ENCODE measurements at places on chromosomes 6 and 20. TPM values are rescaled to one million over a fixed set of nuclear protein-coding genes. Genes with fewer than 3 reads are reported as not detected.
A peak's percentile ranks its signal among the peaks of the same experiment; 100 is the strongest.

- no peaks in the 10 kb centered on the region for H3K27me3 ChIP-seq
- no peak overlapping the region for H3K4me3 ChIP-seq
- peak overlapping the region; percentile 89 for H3K27ac ChIP-seq
- no peaks in the 10 kb centered on the region for H3K36me3 ChIP-seq
Observed at GRCh38 chr6:166389119-166389518, 6.4 kb upstream of the MPC1 start.

- H3K27me3 ChIP-seq = peaks cover 2% of the 10 kb centered on the region
- no peak for DNase-seq
- H3K27ac ChIP-seq = no peak overlapping the region
- no peaks in the 10 kb centered on the region for H3K36me3 ChIP-seq
- no peak overlapping the region for H3K4me3 ChIP-seq
Observed at GRCh38 chr20:41361757-41362747, 4.6 kb downstream of the EMILIN3 start.

DNA sequence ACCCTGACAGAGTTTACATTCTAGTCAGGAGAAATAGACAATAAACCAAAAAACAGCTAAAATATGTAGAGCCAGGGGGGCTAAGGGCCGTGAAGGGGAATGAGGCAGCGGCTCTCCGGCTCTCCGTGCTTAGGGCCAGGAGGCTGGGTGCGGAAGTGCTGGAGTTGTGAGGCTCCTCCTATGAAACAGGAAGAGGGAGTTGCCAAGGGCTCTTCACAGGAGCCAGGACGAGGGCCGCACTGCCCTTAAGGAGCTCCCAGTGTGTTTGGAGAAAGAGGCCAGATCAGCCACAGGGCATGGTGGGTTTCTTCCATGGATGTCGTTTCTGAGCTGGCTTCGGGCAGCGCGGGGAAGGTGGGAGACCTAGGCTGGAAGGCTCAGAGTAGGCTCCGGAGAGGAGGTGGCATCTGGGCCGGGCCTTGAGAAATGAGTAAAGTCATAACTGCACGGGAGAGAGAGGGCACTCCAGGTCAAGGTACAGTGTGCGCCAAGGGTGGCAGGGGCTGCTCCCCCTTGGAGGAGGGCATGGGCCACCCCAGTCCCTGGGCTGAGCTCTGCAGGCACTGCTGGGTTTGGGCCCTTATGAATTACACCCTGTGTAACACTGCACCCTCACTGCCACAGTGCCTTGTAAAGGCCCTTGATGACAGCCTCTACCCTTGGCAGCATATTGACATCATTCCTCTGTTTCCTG, 20.8 kb upstream of the MLN start:
- H3K27me3 ChIP-seq = no peaks in the 10 kb centered on the region
- no peaks in the 10 kb centered on the region for H3K36me3 ChIP-seq
- no peak overlapping the region for H3K4me3 ChIP-seq
- no peak for DNase-seq
- no peak overlapping the region for H3K27ac ChIP-seq

Gene TUBB2B
- total RNA-seq = 4.6 TPM

DNA sequence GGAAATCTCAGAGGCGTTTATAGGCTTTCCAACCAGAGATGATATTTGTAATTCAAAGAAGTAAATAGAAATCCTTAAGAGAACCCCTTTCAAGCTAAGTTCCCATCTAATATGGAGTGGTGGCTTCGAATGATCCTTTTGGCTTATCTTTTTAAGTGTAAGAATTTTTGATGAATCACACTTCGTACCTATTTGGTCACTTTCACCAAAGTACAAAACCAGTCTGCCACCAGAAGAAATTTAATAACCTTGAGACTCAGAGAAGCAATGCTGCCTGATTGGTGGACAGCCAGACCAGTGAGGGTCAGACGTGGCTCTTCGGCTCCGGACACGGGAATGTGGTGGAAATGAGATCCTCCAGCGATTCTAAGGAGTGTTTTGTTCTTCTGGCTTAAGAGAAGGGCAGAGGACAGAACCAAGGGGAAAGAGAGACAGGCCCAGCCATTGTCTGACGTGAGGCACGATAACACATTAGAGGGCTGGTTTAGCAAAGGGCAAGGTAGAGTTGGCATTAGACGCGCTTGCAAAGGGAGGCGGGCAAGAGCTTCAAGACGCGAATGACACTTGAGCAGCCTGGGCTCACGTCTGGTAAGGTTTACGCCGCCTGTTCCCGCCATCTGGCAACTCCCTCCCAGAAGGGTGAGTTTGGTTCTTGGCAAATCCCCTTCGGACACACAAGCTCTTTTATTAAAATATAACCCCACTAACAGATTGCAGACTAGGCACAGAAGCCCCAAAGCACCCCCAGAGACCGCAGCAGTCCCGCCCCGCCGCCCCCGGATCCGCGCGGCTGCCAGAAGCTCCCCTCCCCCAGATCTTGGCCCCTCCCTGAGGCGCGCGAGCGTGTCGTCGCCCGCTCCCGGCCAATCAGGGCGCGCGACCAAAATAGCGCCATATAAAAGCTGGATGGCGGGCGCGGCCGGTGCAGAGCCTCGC, 50.0 kb upstream of the EZR start:
- H3K27me3 ChIP-seq = peaks cover 5% of the 10 kb centered on the region
- peaks cover 4% of the 10 kb centered on the region for H3K4me1 ChIP-seq
- H3K4me3 ChIP-seq = peak overlapping the region; percentile 43
- no peaks in the 10 kb centered on the region for H3K36me3 ChIP-seq
- peak overlapping the region; percentile 51 for H3K27ac ChIP-seq
- no peak for DNase-seq

Data from liver (tissue), 10 donors.